ENCODE measurements at places on chromosomes 6 and 20.

DNA sequence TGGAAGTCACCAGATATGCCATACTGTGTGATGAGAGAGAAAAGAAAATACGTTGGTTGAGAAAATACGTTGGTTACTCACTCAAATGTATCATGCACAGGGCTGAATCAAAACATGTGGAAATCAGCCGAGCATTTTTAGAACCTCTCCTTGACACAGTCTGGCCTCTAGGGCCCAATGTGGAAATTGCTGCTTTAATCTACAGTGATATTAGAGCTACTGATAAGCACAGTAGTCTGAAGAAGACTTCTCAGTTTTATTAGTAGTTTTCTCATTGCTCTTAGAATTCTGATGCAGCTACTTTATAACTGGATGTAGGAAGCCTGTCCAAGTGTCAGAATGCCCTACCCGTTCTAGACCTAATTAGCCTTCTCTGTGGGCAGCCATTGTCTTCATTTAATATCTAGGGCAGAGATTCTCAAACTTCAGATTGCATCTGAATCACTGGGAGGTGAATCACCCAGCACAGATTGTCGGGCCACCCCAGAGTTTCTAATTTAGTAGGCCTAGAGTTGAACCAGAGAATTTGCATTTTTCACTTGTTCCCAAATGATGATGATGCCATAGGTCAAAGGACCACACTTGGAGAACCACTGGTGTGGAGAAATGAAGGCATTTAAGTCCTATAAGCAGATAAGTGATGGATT lies 229.1 kb downstream of the PLCB1 start:
- DNase-seq = no peak

- DNase-seq = no peak
Observed at GRCh38 chr6:15990179-15990578, 138.7 kb upstream of the MYLIP start.

DNA sequence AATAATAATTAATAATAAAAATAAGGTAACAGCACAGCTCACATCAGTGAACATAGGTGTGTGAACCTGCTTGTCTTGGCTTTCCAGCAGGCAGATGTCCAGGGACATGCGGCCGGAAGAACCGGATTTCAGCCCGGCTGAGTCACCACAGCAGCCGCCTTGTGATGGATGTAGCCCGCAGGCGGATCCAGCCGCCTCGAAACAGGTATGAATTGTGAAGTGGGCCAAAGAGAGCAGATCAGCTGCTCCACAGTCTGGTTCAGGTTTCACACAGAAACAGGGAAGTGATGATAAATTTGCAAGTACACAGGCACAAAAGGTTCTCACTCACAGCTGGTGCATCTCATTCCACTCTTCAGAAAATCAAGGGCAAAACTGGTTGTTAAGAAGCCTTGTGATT lies 55.1 kb downstream of the ID4 start:
- no peak for DNase-seq

- no peak for DNase-seq
Observed at GRCh38 chr20:36579996-36580545, 6.7 kb downstream of the TGIF2 start.

DNA sequence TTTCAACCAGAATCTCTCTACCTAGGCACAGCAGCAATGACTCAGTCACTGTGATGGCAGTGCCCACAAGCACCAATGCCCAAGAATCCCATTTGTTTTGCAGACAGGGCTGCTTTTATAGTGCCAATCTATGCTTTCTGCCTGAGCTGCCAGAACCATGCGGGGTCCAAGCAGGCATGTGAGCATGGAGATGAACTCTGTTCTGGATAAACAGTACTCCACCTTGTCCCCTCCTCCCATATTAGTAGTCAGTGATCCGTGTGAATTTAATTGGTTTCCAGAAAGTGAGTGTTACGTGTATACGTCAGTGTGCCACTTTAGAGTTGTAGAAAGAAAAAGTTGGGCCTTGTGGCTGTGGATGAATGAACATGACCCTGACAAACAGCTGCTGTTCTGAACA lies 79.4 kb downstream of the SASH1 start:
- no peak for DNase-seq

GRCh38 chr6:168908166-168908565 lies 345.5 kb downstream of the THBS2 start:
- no peak for DNase-seq

GRCh38 chr6:111676383-111676782 lies 70.7 kb upstream of the TRAF3IP2 start:
- no peak for DNase-seq

GRCh38 chr6:124522335-124522734 lies 439.9 kb upstream of the RNF217 start:
- DNase-seq = no peak

- DNase-seq = no peak
Observed at GRCh38 chr6:144471986-144472385, 186.9 kb downstream of the UTRN start.

DNA sequence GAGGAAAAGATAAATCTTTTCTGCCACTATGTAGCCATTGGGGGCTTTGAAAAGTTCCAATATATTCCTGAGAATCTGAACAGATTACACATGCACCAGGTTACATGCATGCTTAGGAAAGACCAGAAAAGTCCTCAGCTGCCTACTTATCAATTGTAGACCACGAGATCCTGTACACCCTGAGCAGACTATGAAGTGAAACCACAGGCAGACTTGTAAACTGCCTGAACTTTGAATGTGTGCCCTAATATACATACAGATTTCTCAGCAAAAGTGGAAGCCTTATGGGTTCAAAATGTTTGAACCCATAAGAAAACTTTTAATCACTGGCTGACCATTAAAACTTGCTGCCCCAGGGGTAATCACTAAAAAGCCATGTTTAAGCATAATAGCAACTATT lies 273.5 kb upstream of the RUNX2 start:
- DNase-seq = peak; percentile 44

DNA sequence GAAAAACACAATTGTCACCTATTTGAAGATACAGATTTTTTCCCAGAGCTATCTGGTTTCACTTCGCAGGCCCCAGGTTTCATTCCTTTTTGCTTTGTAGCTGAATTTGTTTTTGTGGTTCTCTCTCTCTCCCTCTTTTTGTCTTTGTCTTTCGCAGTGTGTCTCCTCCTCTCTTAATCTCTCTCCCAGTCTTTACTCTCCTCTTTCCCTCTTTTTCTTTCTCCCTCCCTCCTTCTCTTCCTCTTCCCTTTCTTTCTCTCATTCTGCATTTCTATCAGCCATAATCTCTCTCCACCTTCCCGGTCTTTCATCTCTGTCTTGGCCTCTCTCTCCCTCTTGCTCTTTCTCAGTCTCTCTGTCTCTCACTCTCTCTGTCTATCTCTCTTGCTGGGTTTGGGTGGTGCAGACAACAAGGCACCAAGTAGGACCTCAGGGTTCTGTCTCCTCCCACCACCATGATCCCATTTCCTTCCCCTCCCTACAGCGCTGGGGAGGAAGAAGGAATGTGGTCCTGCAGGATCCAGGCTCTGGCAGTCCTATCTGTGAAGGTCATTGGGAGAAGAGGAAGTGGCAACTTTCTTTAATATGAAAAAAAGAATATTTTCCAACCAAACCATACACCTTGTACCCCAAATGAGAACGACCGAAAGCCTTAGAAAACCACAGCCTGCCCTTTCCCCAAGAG lies 63.2 kb downstream of the BANF2 start:
- DNase-seq = no peak

- no peak for DNase-seq
Observed at GRCh38 chr6:111642463-111643158, 36.9 kb upstream of the TRAF3IP2 start.

GRCh38 chr20:42018979-42019378 lies 400.8 kb upstream of the CHD6 start:
- no peak for DNase-seq

DNA sequence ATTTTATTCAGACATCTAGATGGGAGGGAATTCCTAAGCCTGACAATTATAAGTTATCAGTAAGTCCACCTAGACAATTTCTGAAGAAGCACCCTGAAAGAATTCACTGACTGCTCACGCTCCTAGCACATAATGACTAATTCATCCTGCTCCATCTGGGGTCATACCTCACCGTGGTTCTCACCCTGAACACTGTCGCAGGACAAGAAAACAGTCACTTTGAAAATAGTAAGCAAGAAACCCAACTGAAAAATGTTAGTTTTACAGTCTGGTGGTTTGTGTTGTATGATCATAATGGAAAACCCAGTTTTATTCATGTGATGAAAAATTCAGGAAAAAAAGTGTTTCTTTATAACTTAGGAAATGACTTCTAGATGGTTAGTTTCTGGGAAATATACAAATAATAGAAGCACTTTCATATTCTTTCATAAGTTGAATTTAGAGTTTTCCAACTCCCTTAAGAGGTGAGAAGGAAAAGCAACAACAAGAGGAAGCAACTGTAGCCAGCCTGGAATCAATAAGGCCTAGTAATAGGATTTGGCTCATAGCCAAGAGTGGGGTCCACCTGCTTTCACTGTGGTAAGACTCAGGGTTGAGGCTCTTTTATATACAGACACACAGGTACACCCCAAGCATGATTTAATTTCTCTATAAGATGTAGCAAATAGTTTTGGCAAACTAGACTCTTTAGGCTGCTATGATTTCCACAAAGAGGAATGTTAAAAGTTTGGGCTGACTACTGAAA lies 94.1 kb downstream of the HIVEP2 start:
- no peak for DNase-seq

DNA sequence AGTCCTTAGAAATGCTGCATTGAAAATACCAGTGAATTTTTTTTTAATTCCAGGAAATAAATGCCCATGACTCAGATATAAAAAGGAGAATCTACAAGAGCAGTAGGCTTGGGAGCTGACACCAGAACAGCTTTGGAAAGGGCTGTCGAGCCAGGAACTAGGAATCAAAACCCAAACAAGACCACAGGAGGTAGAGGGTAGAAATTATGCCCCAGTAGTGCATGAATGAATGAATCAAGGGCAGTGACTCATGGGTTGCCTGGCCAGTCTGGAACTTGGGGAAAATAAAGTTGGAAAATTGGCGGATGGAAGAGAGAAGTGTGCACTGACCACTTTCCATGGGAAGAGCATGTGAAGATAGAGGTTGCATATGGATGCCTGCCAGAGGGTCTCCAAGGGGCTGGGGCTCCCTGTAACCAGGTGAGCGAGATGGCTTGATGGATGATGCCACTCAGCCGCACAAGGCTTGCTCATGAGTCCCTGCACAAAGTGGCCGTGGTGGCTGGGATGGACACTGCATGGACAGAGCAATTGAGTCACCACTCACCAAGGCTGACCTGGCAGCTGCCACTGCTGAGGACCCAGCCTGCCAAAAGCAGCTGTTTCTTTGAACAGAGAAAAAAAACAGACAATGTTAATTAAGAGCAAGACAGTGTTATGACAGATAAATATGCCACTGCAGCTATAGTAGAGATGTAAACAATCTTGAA lies 15.2 kb upstream of the MCCD1 start:
- no peak for DNase-seq

- no peak for DNase-seq
Observed at GRCh38 chr20:15638816-15639215, 934.4 kb downstream of the KIF16B start.

GRCh38 chr6:91140449-91140848 lies 553.6 kb upstream of the MAP3K7 start:
- DNase-seq = no peak

DNA sequence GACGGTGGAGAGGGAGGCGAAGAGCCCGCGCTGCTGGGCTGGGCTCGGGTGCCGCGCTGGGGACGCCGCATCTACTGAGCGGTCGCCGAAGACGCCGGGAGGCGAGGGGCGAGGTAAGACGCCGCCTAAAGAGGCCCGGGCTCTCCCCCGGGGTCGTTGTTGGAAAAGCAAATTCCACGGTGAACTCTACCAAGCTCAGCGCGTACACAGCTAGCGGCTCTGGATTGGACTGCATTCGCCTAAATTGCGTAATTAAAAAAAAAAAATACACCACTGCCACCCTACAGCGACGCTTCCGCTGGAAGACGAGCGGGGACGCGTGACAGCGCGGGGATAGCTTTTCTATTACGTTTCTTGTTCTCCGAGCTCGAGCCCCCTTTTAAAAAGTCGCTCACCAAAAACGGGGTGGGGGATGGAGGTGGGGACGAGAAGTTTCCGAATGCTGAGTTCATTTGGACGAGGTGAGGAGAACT lies 92.0 kb upstream of the PRDM1 start:
- DNase-seq = peak; percentile 70

- DNase-seq = no peak
Observed at GRCh38 chr6:137025786-137026730, 18.7 kb downstream of the IL20RA start.

DNA sequence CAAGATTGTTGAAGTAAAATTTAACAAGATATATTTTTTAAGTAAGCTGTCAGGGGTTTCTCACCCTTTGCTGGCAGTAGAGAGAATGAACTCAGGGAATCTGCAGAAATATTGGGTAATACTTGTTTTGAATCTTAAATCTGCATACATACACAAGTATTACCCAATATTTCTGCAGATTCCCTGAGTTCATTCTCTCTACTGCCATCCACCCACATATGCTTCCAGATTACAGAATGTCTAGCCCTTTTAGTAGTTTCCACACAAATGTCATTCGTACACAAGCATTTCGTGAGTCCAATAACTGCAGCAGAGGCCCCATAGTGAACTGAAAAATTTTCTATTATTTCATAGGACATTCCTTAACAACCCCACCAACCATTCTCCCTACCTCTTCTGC lies 69.6 kb upstream of the TNFRSF21 start:
- no peak for DNase-seq

- DNase-seq = no peak
Observed at GRCh38 chr6:24906314-24906713, 29.4 kb downstream of the RIPOR2 start.

GRCh38 chr6:16265351-16266341 lies 27.3 kb downstream of the GMPR start:
- no peak for DNase-seq

GRCh38 chr20:60009826-60010616 lies 51.8 kb downstream of the CDH26 start:
- DNase-seq = no peak

GRCh38 chr6:132070356-132070755 lies 119.2 kb upstream of the CCN2 start:
- no peak for DNase-seq

DNA sequence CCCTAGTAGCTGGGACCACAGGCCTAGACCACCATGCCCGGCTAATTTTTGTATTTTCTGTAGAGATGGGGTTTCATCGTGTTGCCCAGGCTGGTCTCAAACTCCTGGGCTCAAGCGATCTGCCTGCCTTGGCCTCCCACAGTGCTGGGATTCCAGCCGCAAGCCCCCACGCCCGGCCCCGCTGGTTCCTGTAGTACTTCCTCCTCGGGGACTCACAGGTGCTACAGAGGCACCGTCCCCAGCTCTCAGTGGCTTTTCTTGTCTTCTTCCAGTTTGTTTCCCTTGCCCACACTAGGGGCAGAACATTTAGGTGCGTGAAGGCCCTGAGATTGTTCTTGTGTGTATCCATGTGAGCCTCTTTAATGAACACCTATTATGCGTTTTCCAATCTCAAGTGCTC lies 773 bp upstream of the ZBP1 start:
- no peak for DNase-seq

DNA sequence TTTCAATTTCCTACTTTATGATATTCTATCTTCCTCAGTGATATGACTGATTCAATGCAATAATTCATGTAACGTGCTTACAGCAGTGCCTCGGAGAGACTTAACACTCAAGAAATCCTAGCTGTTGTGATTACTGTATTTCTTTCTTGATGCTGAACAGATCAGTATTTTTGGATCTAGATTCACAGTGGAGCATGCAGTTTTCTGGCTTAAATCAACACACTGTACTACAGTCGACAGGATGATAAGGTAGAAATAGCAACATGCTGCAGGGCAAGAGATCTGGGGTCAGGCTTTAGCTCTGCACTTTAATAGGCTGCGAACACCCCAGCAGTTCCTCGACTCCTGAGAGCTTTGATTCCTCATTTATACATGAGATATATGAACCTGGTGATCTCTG lies 161.0 kb downstream of the AIG1 start:
- DNase-seq = no peak

All from CD4-positive, CD25-positive, alpha-beta regulatory T cell (primary cell).